ENCODE measurements at places on chromosomes 1 and 21.
A peak's percentile ranks its signal among the peaks of the same experiment; 100 is the strongest.

- H3K4me3 ChIP-seq = no peak overlapping the region
- H3K36me3 ChIP-seq = no peaks in the 10 kb centered on the region
- DNase-seq = no peak
These were observed 10.6 kb upstream of the USP1 start for GRCh38 chr1:62426237-62426636.

GRCh38 chr1:32142446-32143301 is 34.8 kb downstream of the KPNA6 start:
- H3K27ac ChIP-seq = no peak overlapping the region
- H3K27me3 ChIP-seq = no peaks in the 10 kb centered on the region
- H3K36me3 ChIP-seq = no peaks in the 10 kb centered on the region
- no peak overlapping the region for H3K4me3 ChIP-seq
- no peak for DNase-seq

GRCh38 chr1:212512816-212513559 is 80.3 kb downstream of the NENF start:
- DNase-seq = no peak
- H3K27me3 ChIP-seq = no peaks in the 10 kb centered on the region
- no peaks in the 10 kb centered on the region for H3K4me1 ChIP-seq

- DNase-seq = no peak
- no peaks in the 10 kb centered on the region for H3K27me3 ChIP-seq
- peaks cover 10% of the 10 kb centered on the region for H3K4me1 ChIP-seq
- no peak overlapping the region for H3K4me3 ChIP-seq
- no peaks in the 10 kb centered on the region for H3K36me3 ChIP-seq
These were observed 25.9 kb downstream of the CACHD1 start for GRCh38 chr1:64495878-64496277.

GRCh38 chr21:35810431-35810970 is 249.8 kb downstream of the SETD4 start:
- H3K4me1 ChIP-seq = no peaks in the 10 kb centered on the region
- no peak overlapping the region for H3K4me3 ChIP-seq
- no peaks in the 10 kb centered on the region for H3K36me3 ChIP-seq
- no peak for DNase-seq
- H3K27ac ChIP-seq = no peak overlapping the region
- no peaks in the 10 kb centered on the region for H3K27me3 ChIP-seq

- no peaks in the 10 kb centered on the region for H3K36me3 ChIP-seq
- H3K27me3 ChIP-seq = no peaks in the 10 kb centered on the region
These were observed 247.8 kb downstream of the NCAM2 start for GRCh38 chr21:21246007-21246406.

DNA sequence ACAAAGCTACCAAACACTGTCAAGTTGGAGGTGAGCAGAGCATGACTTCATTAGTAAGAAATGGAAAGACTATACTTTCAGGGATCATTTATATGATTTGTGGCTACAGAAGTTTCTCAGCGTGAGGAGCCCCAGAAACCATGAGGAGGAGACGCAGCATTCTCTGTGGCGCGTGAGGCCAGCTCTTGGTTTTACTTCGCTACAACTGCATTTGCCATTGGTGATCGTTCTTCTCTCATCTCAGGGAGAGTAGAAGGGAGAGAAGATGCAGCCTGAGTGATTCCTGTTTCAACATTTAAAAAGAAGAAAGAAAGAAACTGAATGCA is 94.5 kb upstream of the ATP1A1 start:
- H3K4me1 ChIP-seq = no peaks in the 10 kb centered on the region
- no peak overlapping the region for H3K27ac ChIP-seq
- no peaks in the 10 kb centered on the region for H3K36me3 ChIP-seq
- DNase-seq = no peak
- H3K27me3 ChIP-seq = no peaks in the 10 kb centered on the region

DNA sequence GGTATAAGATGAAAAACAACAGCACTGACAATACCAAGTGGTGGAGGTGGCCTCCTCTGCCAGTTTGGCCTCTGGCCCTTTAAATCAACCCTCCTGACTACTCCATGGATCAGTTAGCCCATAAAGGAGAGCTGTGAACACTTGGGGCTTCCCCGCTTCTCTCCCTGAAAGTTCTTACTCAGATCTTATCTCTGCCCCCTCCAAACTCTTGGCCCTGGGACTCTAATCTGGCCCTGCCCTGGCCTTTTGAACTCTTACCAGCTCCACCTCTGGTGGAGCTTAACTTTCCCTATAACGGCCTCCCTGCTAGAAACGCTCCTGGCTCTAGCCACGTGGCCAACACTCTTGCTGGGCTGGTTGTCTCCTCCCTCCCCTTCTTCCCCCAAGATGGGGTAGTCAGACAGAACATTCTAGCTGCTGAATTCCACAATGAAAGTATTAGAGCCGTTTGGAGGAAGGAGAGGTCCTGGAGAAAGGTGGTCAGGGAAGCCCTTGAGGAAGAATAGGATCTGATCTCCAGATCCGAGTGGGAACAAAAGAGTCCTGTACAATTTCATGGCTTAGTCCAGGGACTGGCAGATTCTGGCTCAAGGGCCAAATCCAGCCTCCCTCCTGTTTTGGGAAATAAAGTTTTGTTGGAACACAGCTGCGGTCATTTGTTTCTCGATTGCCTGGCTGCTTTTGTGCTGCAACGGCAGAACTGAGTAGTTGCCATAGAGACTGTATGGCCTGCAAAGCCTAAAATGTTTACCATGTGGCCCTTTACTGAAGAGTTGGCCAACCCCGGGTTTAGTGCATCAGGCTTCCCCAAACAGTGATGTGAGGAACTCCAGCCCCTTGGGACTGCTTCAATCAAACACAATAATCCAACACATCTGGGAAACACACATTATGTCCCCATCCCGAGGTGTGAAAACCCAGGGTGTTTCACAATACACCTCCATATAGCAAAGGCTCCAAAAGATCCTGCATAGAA is 9.5 kb upstream of the PIGR start:
- H3K4me3 ChIP-seq = no peak overlapping the region
- H3K27ac ChIP-seq = no peak overlapping the region
- DNase-seq = no peak
- peaks cover 4% of the 10 kb centered on the region for H3K4me1 ChIP-seq
- no peaks in the 10 kb centered on the region for H3K36me3 ChIP-seq

- no peak overlapping the region for H3K4me3 ChIP-seq
- no peak for DNase-seq
- H3K4me1 ChIP-seq = no peaks in the 10 kb centered on the region
- H3K27ac ChIP-seq = peak overlapping the region; percentile 82
These were observed 17.1 kb upstream of the CNR2 start for GRCh38 chr1:23930270-23930669.

- DNase-seq = no peak
- no peaks in the 10 kb centered on the region for H3K27me3 ChIP-seq
- H3K36me3 ChIP-seq = no peaks in the 10 kb centered on the region
- no peak overlapping the region for H3K27ac ChIP-seq
- no peak overlapping the region for H3K4me3 ChIP-seq
These were observed 10.7 kb downstream of the TMEM81 start for GRCh38 chr1:205073511-205073910.

- H3K4me1 ChIP-seq = no peaks in the 10 kb centered on the region
- DNase-seq = no peak
- H3K4me3 ChIP-seq = no peak overlapping the region
- H3K27ac ChIP-seq = no peak overlapping the region
- no peaks in the 10 kb centered on the region for H3K27me3 ChIP-seq
These were observed 143.6 kb upstream of the COL6A1 start for GRCh38 chr21:45837936-45838335.

GRCh38 chr1:101723415-101723814 is 273.3 kb downstream of the OLFM3 start:
- no peaks in the 10 kb centered on the region for H3K27me3 ChIP-seq
- no peak for DNase-seq

DNA sequence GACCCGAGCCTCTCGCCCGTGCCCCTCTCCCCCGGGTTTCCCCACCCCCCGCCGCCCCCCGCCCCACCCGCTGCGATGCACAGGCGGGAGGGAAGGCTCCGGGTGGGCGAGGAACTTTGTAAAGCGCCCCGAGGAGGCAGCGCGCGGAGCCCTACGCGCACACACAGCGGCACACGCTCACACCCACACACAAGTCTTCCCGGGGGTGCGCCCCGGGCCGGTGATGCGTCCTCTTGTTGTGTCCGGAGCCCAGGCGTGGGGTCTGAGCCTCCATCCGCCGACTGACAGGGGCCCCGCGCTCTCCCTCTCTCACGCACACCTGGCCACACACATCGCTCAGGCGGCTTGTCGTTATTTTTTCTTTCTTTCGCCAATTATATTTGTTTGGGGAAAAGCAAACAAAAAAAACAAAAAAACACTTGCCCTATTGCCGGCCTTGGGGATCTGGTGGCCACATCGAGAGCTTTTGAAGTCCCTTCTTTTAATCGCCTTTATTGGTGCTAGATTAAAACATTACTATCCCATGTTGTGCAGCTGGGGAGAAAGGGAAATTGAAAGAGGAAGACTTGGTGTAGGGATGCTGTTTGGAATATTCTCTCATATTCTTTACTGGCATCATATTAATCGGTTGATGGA is 770 bp downstream of the NTNG1 start:
- H3K27me3 ChIP-seq = peaks cover 33% of the 10 kb centered on the region
- peak overlapping the region; percentile 49 for H3K4me3 ChIP-seq
- H3K36me3 ChIP-seq = no peaks in the 10 kb centered on the region
- H3K4me1 ChIP-seq = peaks cover 24% of the 10 kb centered on the region
- no peak overlapping the region for H3K27ac ChIP-seq

- H3K36me3 ChIP-seq = peaks cover 5% of the 10 kb centered on the region
- peak within 1 kb of the TSS; percentile 90 for H3K27ac ChIP-seq
- no peaks in the 10 kb centered on the region for H3K27me3 ChIP-seq
- DNase-seq = peak; percentile 97
These were observed at the start of gene NID1 for GRCh38 chr1:236064674-236065508. Gene NID1 (minus strand): TSS chr1:236065090. CDS start chr1:236065079, 11 bp downstream.

Measured in tibial artery (tissue), 4 donors.